Activated naive CD4-positive, alpha-beta T cell (primary cell): ENCODE measurements at places on chromosomes 1 and 21.

- DNase-seq, result no peak
These were observed 90.2 kb downstream of the C4BPA start for GRCh38 chr1:207194197-207194596.

GRCh38 chr1:48746906-48747305, 29.8 kb downstream of the BEND5 start:
- no peak for DNase-seq

GRCh38 chr1:236536540-236536939, 12.8 kb downstream of the LGALS8 start:
- no peak for DNase-seq

DNA sequence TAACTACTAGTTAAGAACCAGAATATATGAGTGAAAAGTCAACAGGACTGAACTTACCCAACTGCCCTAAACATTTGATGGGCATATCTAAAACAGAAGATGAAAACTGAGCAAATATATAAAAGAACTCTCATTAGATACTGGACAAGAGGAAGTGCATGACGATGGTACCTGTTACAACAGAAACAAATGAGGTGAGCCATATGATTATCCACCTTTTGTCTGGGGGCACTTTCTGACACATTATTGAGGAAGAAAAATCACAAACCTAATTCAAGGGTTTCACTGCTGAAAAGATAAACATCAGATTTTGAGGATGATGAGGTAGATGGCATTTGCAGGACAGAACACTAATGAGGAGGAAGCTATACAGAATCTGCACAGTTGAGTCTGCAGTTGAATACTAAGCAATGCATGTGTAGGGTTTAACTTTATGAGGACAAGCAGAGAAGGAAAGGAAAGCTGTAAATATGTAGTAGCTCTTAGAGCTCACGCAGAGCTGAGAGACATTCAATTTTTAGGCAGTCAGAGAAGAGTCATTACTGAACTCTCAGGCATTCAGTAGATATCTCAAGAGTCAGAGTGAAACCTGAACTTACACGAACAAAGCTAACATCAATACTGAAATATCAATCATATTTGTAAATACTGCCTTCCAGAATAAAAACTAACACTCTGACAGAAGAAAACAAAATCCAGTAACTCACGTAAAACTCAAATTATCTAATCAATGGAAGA, 262.1 kb downstream of the AKT3 start:
- no peak for DNase-seq

- no peak for DNase-seq
These were observed 31.2 kb upstream of the TSPEAR start for GRCh38 chr21:44742418-44743153.

DNA sequence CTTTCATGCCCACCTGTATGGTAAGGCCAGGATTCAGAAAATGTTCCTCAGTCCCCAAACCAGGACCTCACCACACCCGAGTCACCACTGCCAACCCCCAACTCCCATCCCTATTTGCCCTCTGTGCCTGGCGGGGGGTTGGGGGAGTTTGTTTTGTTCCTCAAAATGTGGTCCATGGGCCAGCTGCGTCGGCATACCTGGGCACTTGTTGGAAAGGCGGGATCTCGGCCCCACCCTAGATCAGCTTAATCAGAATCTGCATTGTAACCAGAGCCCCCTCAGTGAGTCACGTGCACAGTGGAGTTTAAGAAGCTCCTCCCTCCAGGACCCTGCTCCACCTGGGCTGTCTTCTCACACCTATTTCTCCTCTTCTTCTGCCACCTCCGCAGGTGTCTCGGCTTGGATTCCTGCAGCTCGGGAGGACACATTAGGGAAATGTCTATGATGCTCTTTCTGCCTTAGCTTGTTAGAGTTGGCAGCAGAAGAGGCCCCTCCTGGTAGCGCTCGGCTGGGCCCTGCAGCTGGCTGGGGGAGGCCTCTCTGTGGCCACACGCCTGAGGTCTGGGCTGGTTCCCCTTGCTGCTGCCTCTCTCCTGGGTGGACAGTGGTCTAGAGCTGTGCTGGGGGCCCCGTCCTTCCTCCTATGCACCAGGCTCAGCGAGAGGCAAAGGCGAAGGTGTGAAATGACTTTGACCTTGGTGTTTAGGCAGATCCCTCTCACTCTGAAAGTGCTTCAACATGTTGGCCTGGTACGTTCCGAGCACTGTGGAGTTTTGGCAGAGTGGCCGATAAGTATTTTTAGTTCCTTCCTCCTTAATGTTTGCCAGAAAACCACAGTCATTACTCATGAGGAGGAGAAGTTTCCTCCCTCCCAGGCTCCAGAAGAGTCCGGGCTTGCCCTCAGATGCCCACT, 41.8 kb upstream of the CAMTA1 start:
- no peak for DNase-seq

- no peak for DNase-seq
These were observed 520.2 kb downstream of the PTPRU start for GRCh38 chr1:29756498-29756897.

- no peak for DNase-seq
These were observed 19.7 kb upstream of the CAPZB start for GRCh38 chr1:19504796-19505692.

- no peak for DNase-seq
These were observed 6.1 kb downstream of the ZNF692 start for GRCh38 chr1:248852481-248853405.

GRCh38 chr1:3922201-3922725, 22.2 kb upstream of the C1orf174 start:
- DNase-seq, result no peak

DNA sequence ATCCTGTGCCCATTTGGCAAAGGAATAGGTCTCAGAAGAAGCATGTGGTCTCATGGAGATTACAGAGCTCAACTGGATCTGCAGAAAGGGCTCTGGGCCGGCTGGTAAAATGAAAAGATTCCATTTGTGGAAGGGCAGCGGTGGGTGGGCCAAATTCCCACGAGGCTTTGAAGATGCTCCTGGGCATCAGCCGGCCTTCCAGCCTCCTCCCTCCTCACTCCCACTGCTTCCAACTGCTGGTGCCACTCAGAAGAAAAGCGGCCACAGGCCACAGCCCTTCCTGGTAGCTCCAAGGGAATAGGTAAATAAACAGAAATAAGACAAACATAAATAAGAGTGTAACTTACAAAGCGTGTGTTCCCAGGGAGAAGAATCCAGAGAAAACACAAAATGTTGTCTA, 136.3 kb upstream of the SLC44A3 start:
- DNase-seq, result no peak

GRCh38 chr1:47435506-47436303, 2.1 kb upstream of the FOXD2 start:
- DNase-seq, result no peak

DNA sequence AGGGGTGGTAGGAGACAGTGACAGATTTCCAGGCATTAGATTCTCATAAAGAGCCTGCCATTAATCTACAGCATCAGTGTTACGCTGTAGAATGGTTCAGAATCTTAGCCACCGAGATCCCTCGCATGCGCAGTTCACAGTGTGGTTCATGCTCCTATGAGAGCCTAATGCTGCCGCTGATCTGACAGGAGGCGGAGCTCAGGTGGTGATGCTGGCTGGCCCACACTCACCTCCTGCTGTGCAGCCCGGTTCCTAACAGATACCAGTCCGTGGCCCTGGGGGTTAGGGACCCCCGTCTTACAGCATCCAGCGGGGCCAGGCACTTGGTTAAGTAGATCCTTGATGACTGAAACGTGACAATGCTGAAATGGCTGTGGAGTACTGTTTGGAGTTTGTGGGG, 163.6 kb upstream of the C1orf21 start:
- no peak for DNase-seq

GRCh38 chr1:12556368-12556930, 61.6 kb downstream of the DHRS3 start:
- no peak for DNase-seq

- no peak for DNase-seq
These were observed 660.7 kb downstream of the PTPRU start for GRCh38 chr1:29896791-29897714.

GRCh38 chr1:15764269-15764764, 5.7 kb downstream of the FBLIM1 start:
- no peak for DNase-seq

- no peak for DNase-seq
These were observed 20.7 kb upstream of the PRSS38 start for GRCh38 chr1:227794817-227795192.

- no peak for DNase-seq
These were observed 18.1 kb downstream of the CYP4B1 start for GRCh38 chr1:46816930-46817329.

GRCh38 chr21:46091118-46091517, 6.8 kb upstream of the COL6A2 start:
- DNase-seq, result no peak

DNA sequence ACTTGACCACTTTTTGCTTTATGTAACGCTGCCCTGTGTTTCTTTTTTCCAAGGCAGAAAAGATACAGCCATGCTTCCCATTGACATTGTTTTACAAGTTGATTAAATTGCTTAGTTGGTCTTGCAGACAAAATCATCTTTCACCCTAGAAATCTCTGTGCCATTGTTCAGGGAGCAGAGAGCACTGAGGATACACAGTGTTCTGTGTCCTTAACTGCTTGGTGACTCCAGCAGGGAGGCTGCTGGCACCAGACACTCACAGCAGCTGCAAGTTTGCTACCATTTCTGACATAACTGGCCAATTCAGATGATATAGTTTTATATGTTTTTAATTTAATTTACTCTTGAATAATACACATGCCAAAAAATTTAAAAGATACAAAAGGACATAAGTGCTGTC, 118.7 kb downstream of the RGS2 start:
- no peak for DNase-seq

- DNase-seq, result no peak
These were observed 76.0 kb downstream of the GFI1 start for GRCh38 chr1:92410706-92411105.

GRCh38 chr1:183248989-183249691, 63.1 kb downstream of the LAMC2 start:
- no peak for DNase-seq

DNA sequence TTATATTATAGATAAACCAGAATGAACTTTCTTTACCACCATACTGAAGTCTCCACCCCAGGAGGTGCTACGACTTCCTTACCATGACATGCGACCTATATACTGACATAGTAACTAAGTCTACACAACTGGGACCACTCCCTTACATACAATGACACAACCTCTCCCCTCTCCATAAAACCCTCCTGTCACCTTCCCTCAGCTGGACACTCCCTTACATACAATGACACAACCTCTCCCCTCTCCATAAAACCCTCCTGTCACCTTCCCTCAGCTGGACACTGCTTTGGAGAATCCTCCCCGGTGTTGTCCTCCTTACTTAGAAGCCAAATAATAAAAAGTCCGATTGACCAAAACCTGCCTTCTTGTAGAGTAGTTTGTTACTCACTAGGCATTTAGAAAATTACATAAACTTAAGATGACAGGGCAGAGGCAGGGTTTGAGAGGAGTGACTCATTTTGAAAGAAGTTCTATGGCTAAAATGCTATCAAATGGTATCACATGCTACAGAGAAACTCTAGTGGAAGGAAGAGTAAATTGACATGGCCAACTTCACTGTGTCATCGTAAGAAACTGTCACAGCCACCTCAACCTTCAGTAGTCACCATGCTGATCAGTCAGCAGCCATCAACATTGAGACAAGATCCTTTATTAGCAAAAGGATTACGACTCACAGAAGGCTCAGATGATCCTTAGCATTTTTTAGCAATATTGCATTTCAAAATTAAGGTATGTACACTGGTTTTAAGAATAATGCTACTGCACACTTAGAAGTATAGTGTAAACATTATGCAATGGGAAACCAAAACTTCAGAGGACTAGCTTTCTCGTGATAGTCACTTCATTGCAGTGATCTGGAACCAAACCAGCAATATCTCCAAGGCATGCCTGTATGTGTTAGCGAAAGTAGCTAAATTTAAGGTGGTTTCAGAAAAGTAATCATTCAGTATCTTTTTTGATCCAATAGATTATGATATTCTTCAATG, 56.4 kb downstream of the AHCTF1 start:
- DNase-seq, result no peak

GRCh38 chr1:85484264-85484663, 19.3 kb upstream of the DDAH1 start:
- no peak for DNase-seq

DNA sequence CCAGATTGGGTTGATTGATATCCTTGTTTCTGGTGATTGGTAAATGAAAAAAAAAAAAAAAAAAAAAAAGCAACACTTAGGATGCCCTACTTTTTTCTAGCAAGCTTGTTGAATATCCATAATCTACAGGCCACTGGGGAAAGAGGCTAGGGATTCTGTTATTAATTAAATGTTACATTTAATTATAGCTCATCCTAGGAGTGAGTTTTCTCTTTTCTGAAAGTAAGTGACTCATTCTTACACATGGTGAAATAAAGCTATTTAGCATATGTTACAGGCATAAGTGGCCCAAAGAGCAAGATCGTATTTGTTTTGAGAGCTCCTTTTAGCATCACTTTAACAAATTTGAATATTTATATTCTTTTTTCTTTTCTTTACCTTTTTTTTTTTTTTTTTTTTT, 94.5 kb downstream of the FNBP1L start:
- no peak for DNase-seq

DNA sequence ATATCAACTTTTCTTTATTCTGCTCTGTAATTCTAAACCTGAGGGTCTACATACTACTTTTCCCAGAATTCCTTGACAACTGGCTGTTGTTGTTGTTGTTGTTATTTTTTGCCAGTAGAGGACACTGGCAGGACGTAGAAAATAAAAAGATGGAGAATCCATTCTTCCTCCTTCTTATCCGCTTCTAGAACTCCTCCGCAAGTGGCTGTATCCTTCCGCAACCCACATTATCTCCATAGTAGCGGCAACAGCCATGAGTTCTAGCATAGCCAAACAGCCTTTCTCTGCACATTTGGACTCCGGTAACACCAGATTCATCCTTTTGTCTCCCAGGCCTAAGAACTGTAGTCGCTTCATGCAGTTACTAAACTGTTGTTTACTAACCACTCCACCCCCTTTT, 91.1 kb upstream of the CACHD1 start:
- DNase-seq, result no peak

GRCh38 chr1:91572044-91572443, 71.4 kb downstream of the CDC7 start:
- DNase-seq, result no peak

DNA sequence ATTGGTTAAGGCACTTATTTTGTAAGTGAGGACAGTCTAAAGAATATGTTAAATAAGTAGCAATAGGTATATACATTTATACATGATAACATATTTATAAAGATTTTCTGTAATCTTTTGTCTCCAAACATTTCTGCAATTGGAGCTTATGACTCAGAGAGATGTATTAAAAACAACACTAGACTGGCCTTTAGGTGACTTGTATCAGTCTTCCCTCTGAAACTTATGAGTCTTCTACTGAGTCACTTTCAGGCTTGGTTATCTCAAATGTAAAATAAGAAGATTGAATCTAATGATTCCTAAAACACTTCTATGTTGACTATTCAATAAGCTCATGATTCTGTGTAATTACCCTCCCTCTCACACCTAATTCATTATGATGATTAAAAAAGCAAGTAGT, 672.6 kb upstream of the NEGR1 start:
- DNase-seq, result no peak
